ENCODE measurements at places on chromosomes 6 and 20. TPM values are rescaled to one million over a fixed set of nuclear protein-coding genes. Genes with fewer than 3 reads are reported as not detected.

DNA sequence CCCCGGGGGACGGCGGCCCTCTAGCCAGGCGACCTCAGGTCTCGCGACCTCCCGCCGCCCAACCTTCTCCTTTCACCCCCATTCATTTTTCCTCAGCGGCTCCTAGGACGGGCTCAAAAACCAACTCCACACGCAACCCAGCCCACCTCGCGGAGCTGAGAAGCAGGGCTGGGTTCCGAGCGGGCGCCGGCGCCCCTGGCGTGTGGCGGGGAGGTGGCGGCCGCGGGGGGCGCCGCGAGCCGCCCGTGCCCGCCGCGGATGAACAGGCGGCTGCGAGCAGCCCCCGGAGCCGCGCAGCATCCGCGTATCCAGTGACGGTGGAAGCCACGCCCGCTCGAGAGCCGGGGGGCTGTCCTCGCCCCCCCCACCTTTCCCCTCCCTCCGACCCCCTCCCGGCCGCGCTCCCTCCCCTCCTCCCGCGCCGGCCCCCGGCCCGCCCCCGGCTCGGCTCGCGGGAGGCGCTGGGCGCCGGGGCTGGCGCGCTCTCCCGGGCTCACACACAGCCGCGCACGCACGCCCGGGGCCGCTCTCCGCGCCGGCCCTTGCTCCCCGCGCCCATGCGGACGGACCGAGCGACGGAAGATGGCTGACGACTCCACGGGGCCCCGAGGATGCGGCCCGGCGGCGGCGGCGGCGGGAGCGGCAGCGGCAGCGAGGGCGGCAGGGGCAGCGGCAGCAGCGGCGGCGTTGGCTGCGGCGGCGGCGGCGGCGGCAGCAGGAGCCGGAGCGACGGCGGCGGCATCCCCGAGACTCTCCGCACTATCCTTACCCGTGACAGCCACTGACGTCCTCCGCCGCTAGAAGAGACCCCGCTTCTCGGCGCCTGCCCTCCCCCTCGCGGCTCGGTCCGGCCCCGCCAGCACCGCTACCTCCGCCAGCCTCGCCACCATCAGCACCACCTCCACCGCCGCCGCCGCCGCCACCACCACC, at the start of gene SOBP:
SOBP (plus strand) TSS at position 482 of the 930 bp plus-strand sequence. CDS start 500 bp downstream, outside the sequence.
- peak; percentile 80 for DNase-seq

DCDC2 gene
- 12.9 TPM for polyA plus RNA-seq

NINL gene
- 56.0 TPM for polyA plus RNA-seq

DNA sequence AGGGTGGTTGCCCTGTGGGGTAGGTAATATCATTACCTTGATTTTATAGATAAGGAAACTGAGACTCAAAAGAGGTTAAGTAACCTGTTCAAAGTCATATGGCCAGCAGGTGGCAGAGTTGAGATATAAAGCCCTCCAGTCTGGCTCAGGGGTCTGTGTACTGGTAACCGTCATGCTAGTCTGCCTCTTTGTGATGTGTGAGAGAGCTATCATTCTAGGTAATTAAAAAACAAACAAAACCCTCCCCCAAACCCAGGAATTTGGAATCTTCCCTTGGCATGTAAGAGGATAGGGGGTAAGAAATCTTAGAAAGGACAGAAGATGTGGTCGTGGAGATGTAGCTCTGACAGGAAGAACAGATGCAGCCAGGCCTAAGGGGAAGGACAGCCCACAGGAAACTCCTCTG, 206.0 kb downstream of the CDC5L start:
- no peak for DNase-seq

- no peak for DNase-seq
Observed at GRCh38 chr6:2476376-2476775, 231.0 kb upstream of the GMDS start.

ID4 gene
- polyA plus RNA-seq, result 46.0 TPM

- no peak for DNase-seq
Observed at GRCh38 chr6:69340196-69340595, 456.6 kb downstream of the LMBRD1 start.

DNA sequence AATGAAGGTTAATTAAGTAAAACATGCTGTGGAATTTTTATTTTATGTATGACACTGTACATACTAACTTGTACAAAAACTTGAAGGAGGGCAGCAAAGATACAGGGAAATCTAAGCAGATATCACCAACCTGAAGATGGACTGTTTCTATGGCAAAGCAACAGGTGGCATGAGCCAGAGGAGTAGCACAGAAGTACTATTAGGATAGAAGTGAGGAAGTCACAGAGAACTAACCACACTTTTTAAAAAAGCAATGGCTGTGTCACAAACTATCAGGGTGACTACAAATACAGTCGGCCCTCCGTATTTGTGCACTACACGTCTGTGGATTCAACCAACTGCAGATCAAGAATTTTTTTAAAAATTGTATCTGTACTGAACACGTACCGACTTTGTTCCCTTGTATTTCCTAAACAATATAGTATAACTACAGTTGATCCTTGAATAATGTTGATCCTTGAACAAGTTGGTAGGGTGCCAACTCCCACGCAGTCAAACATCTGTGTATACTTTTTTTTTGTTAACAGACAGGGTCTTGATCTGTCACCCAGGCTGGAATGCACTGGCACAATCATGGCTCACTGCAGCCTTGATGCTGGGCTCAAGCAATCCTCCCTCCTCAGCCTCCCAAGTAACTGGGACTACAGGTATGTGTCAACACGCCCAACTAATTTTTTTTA, 61.0 kb downstream of the NUDT3 start:
- DNase-seq, result no peak

PPDPF gene
- polyA plus RNA-seq, result 140 TPM

DNA sequence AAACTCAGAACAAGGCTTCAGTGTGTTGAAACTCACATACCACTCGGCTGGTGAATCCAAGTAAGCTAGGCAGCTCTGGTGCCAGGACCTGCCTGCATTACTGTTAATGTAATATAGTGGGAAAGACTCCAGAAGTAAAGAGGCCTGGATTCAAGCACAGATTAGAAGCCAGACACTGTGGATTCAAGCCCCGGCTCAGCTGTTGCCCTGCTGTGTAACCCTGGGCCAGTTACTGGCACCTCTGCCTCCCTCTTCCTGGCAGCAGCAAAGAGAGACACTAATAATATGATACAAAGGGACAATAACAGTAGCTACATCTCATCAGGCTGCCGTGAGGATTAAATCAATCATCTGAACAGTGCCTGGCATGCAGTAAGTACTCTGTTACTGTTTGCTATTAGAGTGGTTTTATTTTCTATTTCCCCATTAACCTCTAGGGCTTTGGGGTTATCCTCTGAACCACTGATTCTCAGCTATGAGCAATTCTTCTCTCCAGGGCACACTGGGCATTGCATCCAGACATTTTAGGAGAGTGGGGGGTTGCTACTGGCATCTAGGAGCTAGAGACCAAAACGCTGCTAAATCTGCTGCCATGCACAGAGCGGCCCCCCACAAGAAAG, 92.9 kb downstream of the ZMYND8 start:
- no peak for DNase-seq

SLC17A5 gene
- polyA plus RNA-seq, result 10.5 TPM

- DNase-seq, result no peak
Observed at GRCh38 chr20:62772103-62772611, 24.1 kb upstream of the MRGBP start.

- no peak for DNase-seq
Observed at GRCh38 chr20:35625584-35626385, 10.2 kb downstream of the SPAG4 start.

EFCAB8 gene
- 0.18 TPM for polyA plus RNA-seq

DNA sequence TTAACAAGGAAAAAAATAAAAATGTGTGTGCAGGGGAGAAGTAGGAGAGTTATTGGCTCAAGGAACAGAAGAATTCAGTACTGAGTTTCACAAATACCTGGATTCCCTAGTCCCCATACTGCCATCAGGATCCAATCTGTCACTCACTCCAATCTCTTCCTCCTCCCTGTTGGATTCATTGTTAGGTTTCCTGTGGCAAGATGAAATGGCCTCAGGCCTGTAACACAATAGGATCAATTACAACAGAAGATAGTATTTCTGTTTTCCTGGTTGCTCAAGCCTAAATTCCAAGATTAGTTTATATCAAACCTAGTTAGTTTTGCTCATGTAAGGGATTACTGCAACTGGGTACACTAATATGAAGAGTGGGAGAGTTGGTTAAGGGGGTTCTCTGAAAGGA, 24.4 kb downstream of the HCRTR2 start:
- DNase-seq, result no peak

DNA sequence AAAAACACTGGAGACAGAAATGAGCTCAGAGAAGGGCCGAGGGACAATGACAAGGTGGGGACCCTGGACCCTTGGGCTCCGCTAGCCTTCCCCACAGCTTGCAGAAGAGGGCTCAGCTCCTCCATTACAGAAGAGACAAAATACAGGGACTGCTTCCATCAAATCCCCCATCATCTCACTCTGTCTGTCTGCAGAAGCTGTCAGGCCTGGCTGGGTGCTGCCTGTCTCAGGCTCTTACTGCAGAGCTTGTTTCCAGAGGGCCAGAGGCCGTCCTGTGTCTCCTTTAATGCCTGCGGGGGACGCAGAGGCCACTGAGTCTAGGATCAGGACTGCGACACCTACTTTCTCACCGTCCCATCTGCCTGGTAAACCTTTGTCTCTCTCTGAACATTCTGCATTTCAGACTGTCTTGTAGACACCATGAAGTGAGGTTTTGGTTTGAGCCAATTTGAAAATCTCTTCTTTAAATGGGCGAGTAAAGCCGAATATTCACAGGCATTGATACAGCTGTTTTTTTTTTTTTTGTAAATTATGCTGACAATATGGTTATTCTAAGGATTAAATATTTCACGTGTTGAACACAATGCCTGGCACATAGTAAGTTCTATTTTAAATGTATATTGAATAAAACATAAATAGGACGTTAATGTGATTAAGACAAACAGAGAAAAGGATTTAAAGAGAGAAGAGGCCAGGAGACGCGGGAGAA, 28.3 kb downstream of the RNASET2 start:
- DNase-seq, result no peak

GRCh38 chr6:64040113-64040512, 404.5 kb downstream of the PHF3 start:
- DNase-seq, result no peak

LY6G6D gene
- not detected for polyA plus RNA-seq

GRCh38 chr6:117280922-117281321, 15.6 kb downstream of the VGLL2 start:
- DNase-seq, result no peak

- DNase-seq, result no peak
Observed at GRCh38 chr6:126056355-126057004, 70.1 kb downstream of the TRMT11 start.
